ENCODE measurements at places on chromosomes 7 and 10.

DNA sequence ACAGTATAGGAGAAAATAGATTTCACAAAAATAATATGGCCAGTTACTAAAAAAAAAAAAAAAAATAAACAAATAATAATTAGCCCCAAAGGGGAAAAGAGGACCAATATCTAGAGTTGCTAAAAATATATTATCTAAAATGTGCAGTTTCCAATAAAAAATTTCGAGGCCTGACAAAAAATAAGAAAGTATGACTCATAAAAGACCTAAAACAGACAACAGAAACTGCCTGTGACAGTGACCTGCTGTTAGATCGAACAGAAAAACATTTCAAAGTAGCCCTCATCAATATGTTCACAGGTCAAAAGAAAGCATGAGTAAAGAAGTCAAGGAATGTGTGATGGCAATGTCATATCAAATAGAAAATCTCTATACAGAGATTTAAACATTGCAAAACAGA lies 11.8 kb upstream of the TSPAN12 start:
- DNase-seq: no peak
- H3K4me3 ChIP-seq: no peak overlapping the region
- H3K27me3 ChIP-seq: peaks cover 31% of the 10 kb centered on the region
- H3K27ac ChIP-seq: no peak overlapping the region
- H3K36me3 ChIP-seq: no peaks in the 10 kb centered on the region

GRCh38 chr10:25509151-25509550 lies 334.4 kb downstream of the GPR158 start:
- H3K27ac ChIP-seq: no peak overlapping the region
- DNase-seq: no peak
- H3K36me3 ChIP-seq: no peaks in the 10 kb centered on the region
- no peaks in the 10 kb centered on the region for H3K27me3 ChIP-seq
- H3K4me3 ChIP-seq: no peak overlapping the region

GRCh38 chr10:52877451-52877850 lies 104.9 kb upstream of the MBL2 start:
- no peak overlapping the region for H3K27ac ChIP-seq
- no peaks in the 10 kb centered on the region for H3K27me3 ChIP-seq
- no peak for DNase-seq
- no peak overlapping the region for H3K4me3 ChIP-seq

GRCh38 chr10:80260295-80261243 lies 28.9 kb downstream of the MAT1A start:
- no peak overlapping the region for H3K27ac ChIP-seq
- no peaks in the 10 kb centered on the region for H3K27me3 ChIP-seq
- H3K4me1 ChIP-seq: no peaks in the 10 kb centered on the region
- no peak overlapping the region for H3K4me3 ChIP-seq
- peak; percentile 52 for DNase-seq
